CD4-positive, CD25-positive, alpha-beta regulatory T cell (primary cell): ENCODE measurements at places on chromosomes 5 and 9.
A peak's percentile ranks its signal among the peaks of the same experiment; 100 is the strongest.

DNA sequence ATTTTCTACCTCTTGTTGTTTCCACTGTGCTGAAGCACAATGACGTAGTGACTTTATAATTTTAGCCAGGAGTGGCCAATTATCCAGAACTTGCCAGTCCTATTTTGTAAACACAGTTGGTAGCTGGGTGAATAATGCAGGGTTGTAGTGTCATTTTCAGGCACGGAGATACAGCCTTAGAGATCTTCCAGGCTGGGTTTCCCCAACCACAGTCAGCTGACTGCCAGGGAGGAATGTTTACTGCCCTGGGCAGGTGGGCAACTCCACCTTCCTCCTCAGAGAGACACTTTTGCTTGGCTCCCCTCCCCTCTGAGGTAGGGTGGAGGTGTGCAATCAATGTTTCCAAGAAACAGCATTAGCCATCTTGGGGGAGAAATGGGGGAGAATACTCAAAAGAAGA, 228.1 kb upstream of the NR4A3 start:
- no peak for DNase-seq

DNA sequence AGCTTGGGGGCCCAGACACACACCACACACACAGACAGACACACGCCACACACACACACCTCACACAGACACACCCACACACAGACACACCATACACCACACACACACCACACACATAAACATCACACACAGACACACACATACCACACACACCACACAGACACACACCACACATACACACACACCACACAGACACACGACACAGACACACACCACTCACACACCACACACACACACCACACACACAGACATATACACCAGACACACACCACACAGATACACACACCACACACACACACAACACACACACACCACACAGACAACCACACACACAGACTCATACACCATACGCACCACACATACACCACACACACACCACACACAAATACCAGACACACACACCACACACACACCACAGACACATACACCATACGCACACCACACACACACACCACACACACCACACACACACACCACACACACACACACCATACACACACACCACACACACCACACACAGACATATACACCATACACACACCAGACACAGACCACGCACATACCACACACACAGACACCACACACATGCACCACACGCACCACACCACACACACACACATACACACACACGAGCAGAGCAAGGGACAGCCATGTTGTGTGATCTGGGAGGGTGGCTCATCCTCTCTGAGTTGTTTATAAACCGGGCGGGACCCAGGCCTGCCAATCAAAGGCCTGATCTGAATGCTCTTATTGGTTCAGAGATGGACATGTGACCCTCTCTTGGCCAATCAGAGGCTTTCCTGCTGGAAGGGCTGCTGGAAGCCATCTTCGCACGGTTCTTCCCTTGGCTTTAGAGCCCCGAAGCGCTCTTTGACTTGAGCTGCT, 148.3 kb downstream of the GAPVD1 start:
- peak; percentile 56 for DNase-seq

DNA sequence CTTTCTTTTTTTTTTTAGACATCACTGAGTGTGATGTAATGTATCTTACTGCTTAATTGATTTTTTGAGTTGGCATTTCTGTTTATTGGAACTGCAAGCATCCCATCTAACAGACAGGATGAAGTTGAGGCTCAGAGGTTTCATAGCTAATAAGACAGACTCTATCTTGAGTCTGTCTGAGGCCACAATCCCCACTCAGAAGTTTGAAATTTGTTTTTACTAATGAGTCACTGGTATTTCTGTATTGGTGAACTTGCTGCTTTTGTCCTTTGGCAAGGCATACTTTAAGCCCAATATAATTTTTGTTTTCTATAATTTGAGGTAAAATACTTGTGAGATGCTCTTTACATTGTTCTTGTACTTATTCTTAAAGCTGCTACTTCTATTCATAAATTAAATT, 491.2 kb downstream of the PSAT1 start:
- no peak for DNase-seq

GRCh38 chr5:116942622-116943021, 368.0 kb upstream of the SEMA6A start:
- no peak for DNase-seq

DNA sequence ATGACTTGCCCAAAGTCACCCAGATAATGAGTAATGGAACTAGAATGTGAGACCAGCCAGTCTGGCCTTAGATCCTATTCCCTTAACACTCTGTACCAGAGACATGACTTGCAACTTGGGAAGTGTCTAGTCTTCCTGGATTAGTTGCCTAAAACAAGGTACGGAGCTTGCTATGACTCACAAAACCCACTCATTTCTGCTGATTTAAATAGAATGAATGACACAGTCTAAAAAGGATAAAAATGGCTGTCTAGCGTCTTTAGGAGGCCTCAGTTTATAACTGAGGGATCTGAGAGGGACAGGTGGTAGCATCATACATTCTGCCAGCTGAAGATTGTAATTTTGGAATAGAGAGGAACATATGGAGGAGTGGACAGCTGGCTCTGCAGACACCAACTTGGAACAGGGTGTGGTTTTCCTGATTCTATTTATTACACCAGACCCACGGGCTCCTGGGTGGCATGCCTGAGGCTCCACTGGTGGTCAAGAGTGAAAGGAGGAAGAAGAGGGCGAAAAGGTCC, 62.7 kb downstream of the ABLIM3 start:
- DNase-seq, result no peak

- no peak for DNase-seq
Measured at GRCh38 chr9:101590901-101591300, 3.9 kb downstream of the PPP3R2 start.

DNA sequence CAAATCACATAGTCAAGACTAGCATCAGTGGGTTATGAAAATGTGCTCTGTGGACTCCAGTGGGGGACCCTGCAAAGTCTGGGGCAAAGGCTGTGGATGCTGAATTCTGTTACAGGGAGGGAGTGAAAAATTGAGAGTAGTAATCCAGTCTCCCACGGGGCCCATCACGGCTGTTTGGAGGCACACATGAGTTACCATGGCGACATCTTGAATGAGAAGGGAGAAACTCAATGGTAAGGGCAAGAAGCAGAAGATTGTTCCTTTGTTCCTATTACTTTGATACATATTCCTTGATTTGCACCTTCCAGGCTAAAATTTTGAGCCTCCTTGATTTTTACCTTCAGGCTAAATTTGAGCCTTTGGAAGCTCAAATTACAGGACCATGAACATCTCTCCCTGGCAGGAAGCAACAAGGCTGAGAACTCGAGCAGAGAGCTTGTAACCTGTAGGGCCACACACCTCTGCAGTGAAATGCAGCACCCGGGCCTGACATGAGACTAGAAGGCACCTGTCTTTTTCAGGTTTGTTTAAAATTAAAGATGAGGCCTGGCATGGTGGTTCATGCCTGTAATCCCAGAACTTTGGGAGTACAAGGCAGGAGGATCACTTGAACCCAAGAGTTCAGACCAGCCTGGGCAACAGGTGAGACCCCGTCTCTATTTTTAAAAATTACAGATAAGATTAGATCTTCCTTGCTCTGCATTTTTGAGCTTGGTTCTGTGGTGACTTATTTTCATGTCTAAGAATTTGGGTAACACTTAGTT, 31.0 kb upstream of the ZFR start:
- no peak for DNase-seq

DNA sequence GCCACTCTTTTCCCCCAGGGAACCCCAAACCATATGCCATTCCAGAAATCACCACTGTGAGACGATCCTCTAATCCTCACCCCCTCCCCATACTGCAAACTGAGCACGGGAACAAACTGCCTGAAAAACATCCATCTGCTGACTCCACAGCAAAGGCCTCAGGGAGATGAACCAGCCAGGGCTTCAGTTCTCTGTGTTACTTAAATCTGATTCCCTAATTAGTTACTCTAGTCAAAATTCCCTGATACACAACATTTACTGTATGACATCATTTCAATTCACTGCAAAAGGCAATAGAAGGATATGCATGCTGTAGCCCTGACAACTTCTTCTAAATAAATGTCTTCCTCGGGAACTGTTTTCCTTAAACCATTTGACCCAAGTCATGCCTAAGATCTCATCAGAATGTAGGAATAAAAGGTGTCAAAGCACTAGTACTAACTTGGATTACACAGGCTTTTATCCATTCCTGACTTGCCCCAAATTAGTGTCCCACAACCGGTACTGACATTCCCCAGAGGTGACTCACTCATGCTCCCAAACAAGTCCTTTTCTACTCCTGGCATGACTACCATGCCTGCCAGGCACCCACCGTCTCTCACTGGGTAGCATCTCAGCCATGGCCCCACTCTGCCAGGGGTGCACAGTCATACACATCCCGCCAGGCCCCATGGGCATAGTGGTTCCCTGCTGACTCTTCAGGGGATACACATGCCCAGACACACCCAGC, 35.0 kb downstream of the MTX3 start:
- DNase-seq, result no peak

DNA sequence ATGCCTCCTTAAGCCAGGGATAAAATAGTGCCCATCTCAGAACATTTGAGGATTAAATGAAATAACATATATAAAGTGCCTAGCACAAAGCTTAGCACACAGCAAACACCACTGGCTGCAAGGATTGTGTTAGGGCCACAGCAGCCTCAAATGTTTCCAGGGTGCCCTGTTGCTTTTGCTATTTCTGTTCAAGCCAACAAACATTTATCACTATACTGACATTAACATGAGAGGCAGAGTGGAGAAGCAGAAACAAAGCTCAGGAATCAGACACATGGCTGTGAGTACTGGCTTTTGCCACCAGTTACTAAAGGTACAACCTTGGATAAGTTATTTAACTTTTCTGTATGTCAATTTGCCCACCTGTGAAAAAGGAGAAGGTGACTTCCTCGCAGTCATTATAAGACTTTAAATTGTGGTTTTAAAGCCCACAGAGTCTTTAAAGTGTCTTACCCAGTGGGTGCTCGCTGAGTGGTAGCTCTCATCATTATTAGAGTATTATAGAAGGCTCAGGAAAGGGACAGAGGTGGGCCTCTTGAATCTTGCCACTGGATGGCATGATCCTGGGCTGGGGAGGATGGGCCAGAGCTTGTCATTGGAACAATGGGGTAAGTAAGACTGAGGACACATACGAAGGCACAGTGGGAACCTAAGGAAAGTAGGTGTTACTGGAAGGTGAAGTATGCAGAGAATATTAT, 98.2 kb downstream of the MARCHF3 start:
- no peak for DNase-seq

DNA sequence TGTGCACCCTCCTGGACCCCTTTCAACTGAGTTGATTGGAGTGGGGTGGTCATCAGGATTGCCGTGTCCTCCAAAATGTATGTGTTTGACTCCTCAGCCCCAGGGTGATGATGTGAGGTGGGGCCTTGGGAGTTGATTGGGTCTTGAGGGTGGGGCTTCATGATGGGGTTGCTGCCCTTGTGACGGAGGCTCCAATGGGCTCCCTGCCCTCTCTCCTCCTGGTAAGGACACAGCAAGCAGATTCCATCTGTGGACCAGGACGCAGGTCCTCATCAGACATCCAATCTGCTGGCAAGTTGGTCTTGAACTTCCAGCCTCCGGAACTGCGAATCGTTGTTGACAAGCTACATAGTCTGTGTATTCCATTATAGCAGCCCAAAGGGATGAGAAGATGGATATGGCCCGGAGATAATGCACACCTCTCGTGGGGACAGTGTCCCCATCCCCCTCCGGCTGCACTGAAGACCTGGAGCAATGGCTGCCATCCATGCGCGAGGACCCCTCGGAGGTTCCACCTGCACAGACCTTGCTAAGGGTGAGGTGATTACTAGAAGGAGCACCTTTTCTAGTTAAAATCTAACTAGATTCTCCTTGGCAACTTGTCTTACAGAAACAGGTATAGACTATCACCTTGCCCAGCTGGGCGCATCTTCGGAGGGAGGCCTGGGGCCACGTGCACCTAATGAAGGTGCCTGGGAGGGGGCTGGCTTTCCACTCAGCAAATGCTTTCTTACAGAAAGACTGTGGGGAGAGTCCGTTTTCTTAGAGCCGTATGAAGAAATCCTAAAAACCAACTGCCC, 75.7 kb upstream of the IRX4 start:
- DNase-seq, result no peak

DNA sequence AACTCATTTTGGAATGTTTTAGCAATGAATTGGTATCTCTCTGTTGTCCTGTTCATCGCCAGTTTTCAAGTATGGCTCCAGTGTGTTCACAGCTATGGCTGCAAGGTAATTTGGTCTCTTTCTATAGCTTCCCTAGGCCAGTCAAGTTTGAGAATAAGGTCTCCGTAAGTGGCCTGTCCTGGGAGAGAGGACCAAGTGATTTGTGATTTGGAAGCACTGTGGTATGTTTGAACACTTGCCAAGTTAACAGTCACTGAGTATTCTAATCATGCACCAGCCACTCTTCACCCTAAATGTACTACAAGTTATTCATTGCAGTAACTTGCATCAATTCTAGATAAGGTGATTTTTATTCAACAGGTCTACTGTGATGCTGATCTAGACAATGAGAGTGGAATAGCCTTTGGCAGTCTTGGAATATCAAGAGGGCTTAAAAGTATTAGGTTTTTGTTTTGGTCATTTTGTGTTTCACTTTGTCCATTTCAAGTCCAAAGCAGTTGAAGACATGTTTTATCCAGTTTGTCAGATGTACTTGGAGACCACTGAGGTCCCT, 41.1 kb downstream of the G3BP1 start:
- no peak for DNase-seq

GRCh38 chr5:134437847-134438581, 26.3 kb upstream of the CDKN2AIPNL start:
- no peak for DNase-seq

- DNase-seq, result no peak
Measured at GRCh38 chr9:86909388-86909787, 37.9 kb downstream of the GAS1 start.

DNA sequence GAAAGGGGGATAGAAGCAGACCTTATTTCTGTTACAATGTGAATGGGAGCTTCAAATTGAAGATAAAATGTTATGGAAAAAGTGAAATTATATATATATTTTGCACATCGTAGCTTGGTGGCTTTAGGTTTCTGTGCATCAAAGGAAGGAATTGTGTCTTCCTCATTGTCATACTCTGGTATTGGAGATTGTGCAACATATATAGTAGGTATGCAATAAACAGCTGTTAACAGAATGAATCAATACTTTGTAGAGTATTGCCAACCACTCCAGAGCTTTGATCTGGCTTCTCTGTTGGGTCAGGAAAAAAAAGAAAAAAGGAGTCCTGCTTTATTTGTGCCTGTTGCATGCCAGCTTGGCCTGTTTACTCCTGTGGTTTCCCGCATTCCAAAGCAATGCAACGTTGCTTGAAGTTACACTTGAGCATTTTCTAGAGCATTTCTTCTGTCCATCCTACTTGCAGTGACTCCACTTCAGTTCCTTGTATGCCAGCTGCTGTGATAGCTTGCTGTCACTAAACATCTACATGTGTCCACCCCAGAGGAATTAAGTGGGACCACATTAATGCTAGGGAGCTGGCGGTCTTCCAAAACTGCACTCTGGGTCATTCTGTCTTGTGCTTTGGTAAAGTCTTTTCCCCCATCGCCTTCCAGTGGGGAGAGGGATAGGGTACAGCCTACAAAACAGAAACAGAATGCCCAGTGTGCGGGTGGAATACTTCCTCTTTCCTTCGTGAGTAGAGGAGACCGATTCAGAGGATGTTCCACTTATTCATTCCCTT, 62.0 kb upstream of the MEF2C start:
- DNase-seq, result no peak
